Dermis microvascular lymphatic vessel endothelial cell (primary cell): ENCODE measurements at places on chromosomes 11 and 22.

GRCh38 chr11:134862105-134862502, 450.1 kb upstream of the B3GAT1 start:
- DNase-seq, result no peak

DNA sequence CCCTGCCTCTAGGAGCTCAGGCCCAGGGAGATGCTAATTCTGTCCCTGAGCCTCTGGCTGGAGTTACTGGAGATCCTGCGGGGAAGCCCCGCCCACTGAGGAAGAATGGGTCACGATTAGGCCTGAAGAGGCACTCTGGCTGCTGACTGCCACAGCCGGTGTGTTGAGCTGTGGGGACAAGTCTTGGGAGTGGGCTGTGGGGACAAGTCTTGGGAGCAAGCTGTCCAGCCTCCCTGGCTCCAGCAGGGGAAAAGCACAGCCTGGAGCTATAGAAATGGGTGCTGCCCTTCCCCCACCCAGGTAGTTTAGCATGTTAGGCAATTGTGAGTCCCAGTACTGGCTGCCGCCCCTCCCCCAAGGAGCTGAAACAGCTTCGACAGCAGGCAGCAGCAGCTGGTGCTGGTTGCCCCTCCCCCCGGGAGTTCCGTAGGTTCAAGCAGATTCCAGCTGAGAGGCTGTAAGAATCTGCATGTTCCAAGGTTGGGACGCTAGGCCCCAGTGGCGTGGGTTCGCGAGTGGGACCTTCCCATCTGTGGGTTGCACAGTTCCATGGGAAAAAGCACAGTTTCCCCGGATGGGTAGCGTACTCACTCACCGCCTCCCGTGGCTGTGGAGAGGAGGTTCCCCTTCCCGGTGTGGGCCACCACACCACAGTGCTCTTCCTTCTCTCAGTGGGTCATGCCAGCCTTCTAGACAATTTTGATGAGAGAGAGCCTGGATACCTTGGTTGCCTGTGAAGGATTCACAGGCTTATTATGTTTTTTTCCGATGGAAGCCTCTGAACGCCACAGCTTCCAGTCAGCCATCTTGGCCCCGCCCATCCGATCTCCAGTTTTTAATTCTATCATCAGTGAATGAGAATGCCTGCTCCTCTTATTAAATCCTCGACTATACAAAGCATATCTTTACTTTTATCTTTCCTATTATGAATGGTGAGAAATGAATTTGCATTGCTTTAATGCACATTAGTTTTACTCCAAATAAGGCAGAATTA, 61.5 kb downstream of the MSANTD4 start:
- no peak for DNase-seq

- no peak for DNase-seq
Observed at GRCh38 chr22:35947794-35948425, 80.7 kb downstream of the RBFOX2 start.

DNA sequence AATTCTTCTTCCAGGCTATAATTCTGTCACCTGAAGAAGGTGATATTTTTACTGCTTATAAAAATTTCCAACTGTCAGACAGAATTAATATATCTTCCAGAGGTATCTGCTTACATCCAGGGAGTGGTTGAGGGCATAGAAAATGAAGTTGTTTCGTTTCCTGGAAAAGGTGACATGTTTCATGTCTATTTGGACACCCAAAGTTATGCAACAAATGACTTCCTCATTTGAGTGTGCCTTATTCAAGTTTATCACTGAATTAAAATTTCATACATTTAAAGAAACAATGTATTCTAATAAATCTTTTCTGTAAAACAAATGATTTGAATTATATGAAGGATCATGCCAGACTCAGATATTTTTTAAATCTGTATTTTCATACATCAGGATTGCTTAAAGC, 8.5 kb upstream of the GRAMD1B start:
- DNase-seq, result no peak

DNA sequence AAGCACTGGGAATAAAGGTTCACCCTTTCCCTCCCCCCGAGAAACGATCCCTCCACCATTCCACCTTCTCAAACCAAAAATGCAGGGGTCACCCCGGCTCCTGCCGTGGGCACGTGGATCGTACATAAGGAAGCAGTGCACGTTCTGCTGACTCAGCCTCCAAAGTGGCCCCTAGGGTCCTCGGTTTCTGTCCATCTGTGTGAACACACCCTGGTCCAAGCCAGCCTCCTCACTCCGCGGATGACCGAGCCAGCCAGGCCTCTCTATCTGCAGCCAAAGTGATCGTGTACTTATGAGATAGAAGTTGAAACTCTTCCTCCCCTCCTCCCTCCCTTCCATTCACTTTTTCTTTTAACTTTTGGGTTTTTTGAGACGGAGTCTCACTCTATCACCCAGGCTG, 16.2 kb downstream of the C11orf24 start:
- DNase-seq, result no peak

DNA sequence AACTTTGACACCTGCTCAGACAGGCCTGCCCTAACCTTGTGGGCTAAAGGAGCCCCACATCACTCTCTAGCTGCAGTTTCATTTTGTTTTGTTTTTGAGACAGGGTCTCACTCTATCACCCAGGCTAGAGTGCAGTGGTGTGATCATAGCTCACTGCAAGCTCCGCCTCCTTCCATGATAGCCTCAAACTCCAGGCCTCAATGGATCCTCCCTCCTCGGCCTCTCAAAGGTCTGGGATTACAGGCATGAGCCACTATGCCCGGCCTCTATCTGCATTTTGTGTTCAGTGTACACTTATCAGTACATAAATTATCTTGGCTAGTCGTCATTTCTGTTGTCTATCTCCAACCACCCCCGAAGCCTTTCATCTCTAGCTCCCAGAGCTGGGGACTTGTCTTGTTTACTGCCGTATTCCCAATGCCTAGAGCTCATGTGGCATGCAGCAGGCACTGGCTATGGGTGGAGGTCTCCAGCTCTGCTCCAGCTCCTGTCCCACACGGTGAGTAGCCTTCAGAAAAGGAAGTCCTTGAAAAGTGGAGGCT, 22.1 kb upstream of the PEX26 start:
- DNase-seq, result no peak

GRCh38 chr22:41844036-41844435, 11.1 kb downstream of the SREBF2 start:
- DNase-seq, result no peak

- no peak for DNase-seq
Observed at GRCh38 chr11:17543041-17543440, 1.2 kb downstream of the USH1C start.

- no peak for DNase-seq
Observed at GRCh38 chr11:66409226-66409625, 11.6 kb upstream of the NPAS4 start.

- DNase-seq, result no peak
Observed at GRCh38 chr22:24191381-24191841, 10.1 kb downstream of the SUSD2 start.

GRCh38 chr11:102749101-102749722, 24.5 kb upstream of the MMP8 start:
- no peak for DNase-seq

DNA sequence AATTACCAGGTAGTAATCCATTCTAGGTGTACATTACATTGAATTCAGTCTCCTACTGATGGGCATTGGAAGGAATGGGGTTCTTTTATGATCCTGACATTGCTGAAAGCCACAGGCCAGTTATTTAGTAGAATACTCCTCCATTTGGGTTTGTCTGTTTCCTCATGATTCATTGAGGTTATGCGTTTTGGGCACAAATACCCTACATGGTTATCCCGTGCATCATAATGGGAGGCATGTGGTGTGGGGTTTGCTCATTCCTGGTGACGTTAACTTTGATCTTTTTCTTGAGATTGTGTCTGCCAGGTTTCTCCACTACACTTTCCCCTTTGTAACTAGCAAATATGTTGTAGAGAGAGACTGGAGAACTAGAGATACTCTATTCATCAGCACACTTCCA, 5.5 kb downstream of the FOLR3 start:
- no peak for DNase-seq

DNA sequence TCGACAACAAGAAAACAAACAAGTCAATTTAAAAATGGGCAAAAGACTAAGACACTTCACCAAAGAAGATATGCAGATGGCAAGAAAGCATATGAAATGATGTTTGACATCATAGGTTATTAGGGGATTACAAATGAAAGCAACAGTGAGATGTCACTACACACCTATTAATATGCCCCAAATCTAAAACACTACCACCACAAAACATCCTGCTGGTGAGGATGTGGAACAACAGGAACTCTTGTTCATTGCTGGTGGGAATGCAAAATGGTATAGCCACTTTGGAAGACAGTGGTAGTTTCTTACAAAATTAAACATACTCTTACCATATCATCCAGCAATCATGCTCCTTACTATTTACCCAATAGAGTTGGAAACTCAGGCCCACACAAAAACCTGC, 29.0 kb downstream of the PRRG4 start:
- no peak for DNase-seq

GRCh38 chr11:106063009-106063408, 14.1 kb downstream of the KBTBD3 start:
- no peak for DNase-seq

DNA sequence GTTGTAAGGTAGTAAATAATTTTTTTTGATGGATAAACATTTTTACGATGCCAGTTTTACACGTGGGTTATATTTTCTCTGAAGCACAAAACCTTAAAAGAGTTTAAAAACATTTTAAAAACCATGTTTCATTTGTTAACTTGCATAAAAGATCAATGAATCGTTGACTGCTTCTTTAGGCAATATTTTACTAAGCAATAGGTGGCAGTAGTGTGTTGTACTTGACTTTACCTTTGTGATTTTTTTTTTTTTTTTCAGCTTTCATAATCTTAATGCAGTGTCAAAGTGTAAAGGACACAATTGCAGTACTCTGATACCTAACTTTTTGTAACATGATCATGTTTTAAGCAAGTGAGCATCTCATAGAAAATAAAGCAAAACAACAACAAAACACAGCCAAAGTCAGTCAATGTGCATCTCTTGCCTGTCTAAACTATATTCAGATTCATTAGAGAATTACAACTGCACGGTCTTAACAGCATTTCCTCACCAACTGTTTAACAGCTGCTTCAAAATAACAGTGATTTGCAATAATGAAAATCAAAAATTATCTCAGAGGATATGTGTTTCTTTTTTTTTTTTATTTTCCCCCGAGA, 27.7 kb downstream of the DNAJC24 start:
- DNase-seq, result peak; percentile 24

GRCh38 chr11:128915149-128915521, 24.0 kb downstream of the KCNJ5 start:
- no peak for DNase-seq

GRCh38 chr11:129950101-129951091, 52.2 kb downstream of the PRDM10 start:
- peak; percentile 53 for DNase-seq

- DNase-seq, result no peak
Observed at GRCh38 chr22:46030231-46030880, 53.4 kb upstream of the WNT7B start.

DNA sequence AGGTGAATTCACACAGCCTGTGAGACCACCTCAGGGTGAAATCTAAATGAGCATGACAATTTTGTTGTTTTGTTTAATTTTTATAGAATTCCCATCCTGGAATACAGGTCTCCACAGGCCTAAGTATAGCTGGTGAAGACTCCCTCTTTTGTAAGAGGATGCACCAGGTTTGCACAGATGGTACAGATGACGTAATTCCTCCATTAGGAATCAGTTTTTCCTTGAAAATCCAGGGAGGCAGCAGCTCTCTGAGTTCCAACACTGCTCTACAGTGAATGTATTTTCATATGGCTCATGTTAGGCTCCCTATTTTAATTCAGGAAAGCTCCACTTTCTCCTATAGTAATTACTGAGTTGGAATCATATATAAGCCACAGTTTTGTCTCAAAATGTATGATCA, 47.2 kb downstream of the USP28 start:
- no peak for DNase-seq

GRCh38 chr11:117171404-117172061, 7.0 kb upstream of the SIDT2 start:
- no peak for DNase-seq

DNA sequence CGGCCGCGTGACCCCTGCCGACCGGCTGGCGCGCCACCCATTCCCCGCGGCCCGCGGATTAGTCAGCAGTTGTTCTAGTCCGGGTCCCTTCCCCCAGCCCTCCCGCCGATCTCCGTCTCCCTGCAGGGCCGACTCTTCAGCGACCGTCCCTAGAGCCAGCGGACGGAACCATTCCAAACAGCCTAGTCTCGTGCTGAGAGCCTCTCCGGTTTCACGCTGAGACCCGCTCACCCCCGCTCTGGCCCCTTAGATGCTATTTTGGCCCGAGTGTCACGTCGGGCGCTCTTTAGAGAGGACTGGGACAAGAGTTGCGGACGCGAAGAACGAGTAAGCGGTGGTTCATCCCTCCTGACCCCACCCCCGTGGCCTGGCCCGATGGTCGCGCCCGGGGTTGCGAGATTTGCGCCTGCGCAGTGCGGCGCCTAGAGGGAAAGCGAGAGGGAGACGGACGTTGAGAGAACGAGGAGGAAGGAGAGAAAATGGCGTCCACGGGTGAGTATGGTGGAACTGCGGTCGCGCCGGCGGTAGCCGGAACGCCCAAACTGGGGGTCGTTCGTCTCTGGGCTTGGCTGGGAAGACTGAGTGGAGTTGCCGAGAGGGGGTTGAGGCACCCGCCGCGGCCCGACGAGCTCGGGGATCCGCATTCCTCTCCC, at the start of the genes EWSR1 and RHBDD3:
Gene EWSR1, plus strand, starts transcription at position 411 of the 653 bp plus-strand sequence. Its CDS starts 69 bp downstream, at position 480.
Gene RHBDD3, minus strand, starts transcription at position 124 of the 653 bp plus-strand sequence. CDS start 2,355 bp downstream, outside the sequence.
- peak; percentile 95 for DNase-seq

GRCh38 chr11:34335331-34335730, 22.5 kb downstream of the ABTB2 start:
- DNase-seq, result no peak

GRCh38 chr11:12182676-12183541, 72.5 kb downstream of the MICAL2 start:
- DNase-seq, result peak; percentile 86

GRCh38 chr11:110757066-110757465, 44.8 kb upstream of the ARHGAP20 start:
- DNase-seq, result no peak

GRCh38 chr11:105468154-105468553, 141.7 kb upstream of the GRIA4 start:
- DNase-seq, result no peak

GRCh38 chr11:75403983-75404658, 4.8 kb downstream of the RPS3 start:
- DNase-seq, result no peak

DNA sequence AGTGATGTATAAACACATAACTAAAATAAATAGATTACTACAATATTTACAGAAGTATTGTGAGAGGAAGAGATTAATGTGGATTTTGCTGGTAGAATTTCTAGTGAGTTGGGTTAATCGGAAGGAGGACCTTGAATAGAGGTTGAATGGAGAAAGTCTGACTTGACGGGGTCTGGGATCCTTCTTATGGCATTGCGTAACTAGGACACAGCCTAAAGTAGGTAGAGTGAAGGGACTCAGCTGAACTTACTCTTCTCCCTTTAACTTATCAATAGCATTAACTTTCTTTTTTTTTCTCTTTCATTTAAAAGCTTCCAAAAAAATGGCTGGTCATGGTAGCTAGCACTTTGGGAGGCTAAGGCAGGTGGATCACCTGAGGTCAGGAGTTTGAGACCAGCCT, 139.2 kb downstream of the HIPK3 start:
- no peak for DNase-seq

DNA sequence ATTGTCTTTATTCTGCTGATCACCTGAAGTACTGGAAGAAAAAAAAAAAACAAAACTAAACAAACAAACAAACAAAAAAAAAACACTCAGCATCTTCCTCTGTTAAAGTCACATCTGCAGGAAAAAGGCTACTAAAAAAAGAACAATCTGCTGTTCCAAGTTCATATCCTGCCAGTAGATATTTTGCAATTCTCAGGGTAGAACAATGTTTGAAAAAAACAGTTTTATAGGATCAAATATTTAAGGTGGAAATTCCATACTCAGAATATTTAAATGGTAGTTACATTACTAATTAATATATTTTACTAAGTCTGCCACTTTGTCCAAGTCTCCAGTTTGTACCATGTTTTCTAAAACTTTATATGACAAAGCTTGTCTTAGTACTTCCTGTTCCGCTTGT, 175.2 kb downstream of the SBF2 start:
- DNase-seq, result no peak
